Activated T-cell treated with anti-CD3 and anti-CD28 coated beads, Interleukin-2, amount 50 U/mL, for 72 hours (primary cell): ENCODE measurements at places on chromosomes 2 and 18. TPM values are rescaled to one million over a fixed set of nuclear protein-coding genes. Genes with fewer than 3 reads are reported as not detected.

Gene TAF4B
- total RNA-seq: 32.4 TPM

GRCh38 chr2:204681412-204681811, 136.1 kb downstream of the PARD3B start:
- no peak overlapping the region for H3K27ac ChIP-seq
- H3K4me3 ChIP-seq: no peak overlapping the region
- no peaks in the 10 kb centered on the region for H3K36me3 ChIP-seq
- no peak for DNase-seq
- no peaks in the 10 kb centered on the region for H3K27me3 ChIP-seq

- no peak overlapping the region for H3K4me3 ChIP-seq
- H3K36me3 ChIP-seq: no peaks in the 10 kb centered on the region
- no peaks in the 10 kb centered on the region for H3K27me3 ChIP-seq
Measured at GRCh38 chr2:233009661-233010060, 3.4 kb downstream of the NGEF start.

Gene PIEZO2
- total RNA-seq: not detected

Gene PMAIP1
- total RNA-seq: 155 TPM

GRCh38 chr2:30293303-30293921, 62.1 kb downstream of the LBH start:
- H3K4me1 ChIP-seq: peaks cover 38% of the 10 kb centered on the region
- H3K27me3 ChIP-seq: no peaks in the 10 kb centered on the region
- no peak for DNase-seq
- H3K27ac ChIP-seq: no peak overlapping the region

GRCh38 chr2:127636248-127637235, 9.4 kb upstream of the GPR17 start:
- no peaks in the 10 kb centered on the region for H3K36me3 ChIP-seq
- no peak overlapping the region for H3K27ac ChIP-seq
- H3K27me3 ChIP-seq: no peaks in the 10 kb centered on the region

Gene ASNSD1
- 59.1 TPM for total RNA-seq

DNA sequence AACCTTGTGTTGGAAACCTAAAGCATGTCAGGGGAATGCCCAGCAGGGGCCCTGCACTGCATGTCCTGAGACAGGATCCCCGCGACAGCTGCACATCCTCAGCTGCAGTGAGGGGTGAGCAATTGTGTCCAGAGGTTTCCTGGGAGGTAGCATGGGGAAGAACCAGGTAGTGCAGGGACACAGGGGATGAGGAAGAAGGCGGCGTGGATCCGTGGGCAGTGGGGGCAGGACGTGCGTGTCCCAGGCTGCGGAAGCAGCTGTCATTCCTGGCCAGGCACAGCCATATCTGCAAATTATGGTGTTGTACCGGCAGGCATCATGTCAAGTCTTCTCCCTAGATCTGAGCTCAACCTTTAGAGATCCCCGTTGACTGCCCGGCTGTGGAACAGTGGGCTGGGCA, 238.2 kb upstream of the MYT1L start:
- no peaks in the 10 kb centered on the region for H3K36me3 ChIP-seq
- no peak overlapping the region for H3K4me3 ChIP-seq
- H3K4me1 ChIP-seq: no peaks in the 10 kb centered on the region
- H3K27me3 ChIP-seq: no peaks in the 10 kb centered on the region
- DNase-seq: no peak

DNA sequence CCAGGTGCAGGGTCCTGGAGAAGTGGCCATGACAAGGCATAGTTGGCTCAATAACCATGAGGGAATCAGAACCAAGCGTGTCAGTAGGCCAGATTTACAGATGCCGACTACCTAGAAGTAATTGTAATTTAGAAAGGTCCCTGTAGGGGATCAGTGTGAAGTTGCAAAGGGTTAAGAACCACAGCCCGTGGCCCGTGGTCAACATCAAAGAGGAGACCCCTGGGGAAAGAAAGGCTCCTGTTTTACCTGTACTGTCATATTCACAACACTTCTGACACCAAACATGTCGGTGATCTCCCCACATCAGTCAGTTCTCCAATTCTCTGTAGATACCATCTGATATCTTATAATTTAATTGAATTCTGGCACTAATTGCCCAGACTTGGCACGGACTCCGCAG, 31.0 kb downstream of the SP100 start:
- peak; percentile 54 for DNase-seq
- peaks cover 33% of the 10 kb centered on the region for H3K36me3 ChIP-seq
- H3K4me3 ChIP-seq: peak overlapping the region; percentile 8
- H3K4me1 ChIP-seq: peaks cover 49% of the 10 kb centered on the region
- peak overlapping the region; percentile 92 for H3K27ac ChIP-seq
- H3K27me3 ChIP-seq: no peaks in the 10 kb centered on the region
